Stimulated activated CD4-positive, alpha-beta T cell treated with anti-CD3 and anti-CD28 coated beads, Interleukin-12 subunit alpha, Interleukin-12 subunit beta, amount 100 ng/mL, for 48 hours (primary cell): ENCODE measurements at places on chromosomes 4 and X.

DNA sequence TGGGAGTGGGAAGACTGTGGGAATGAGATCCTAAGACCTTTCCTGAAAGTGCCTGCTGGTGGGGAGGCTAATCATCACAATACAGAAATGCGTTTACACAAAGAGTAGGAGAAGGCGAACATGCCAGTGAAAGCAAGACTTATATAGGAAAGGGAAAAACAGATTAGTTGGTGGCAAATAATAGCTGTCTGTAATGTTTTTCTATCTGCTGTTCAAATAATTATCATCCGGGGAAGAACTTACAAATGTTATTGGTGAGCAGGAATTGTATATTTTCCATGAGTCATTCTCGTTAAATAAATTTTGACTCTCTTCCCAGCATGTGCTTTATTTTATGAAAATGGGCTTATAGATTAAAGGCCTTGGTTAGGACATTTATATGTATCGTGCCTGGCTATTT, 196.5 kb downstream of the ARHGAP10 start:
- no peak for DNase-seq

DNA sequence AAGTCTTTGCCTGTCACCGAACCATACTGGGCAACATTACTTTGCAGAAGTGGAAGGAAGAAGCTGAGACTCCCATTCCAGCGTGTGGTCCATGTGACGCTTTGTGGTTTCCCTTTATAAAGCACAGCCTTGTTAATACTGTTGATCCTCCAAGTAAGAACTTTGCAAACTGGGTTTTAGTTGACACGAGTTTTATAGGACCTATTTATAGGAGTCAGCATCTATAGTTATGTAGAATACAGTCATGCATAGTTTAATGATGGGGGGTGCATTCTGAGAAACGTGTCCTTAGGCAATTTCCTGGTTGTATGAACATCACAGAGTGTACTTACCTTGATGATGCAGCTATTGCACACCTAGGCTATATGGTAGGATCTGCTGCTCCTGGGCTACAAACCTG, 1879.4 kb upstream of the TENM3 start:
- DNase-seq: no peak

DNA sequence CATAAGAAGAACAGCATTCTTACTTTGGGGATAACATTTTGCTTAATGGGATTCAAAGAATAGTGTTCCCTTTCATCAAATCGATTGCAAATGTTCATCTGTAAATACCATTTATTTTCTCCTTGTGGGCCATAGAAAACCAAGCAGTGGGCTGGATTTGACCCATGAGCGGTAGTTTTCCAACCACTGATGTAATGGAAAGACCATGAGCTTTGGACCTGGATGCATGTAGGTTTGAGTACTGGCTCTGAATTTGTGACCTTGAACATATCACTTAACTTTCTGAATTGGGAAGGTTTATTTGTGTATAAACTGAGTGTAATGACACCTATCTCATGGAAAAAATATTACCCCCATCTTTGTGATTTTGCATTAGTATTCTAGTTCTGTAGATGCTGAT, 54.3 kb downstream of the REPS2 start:
- DNase-seq: no peak

DNA sequence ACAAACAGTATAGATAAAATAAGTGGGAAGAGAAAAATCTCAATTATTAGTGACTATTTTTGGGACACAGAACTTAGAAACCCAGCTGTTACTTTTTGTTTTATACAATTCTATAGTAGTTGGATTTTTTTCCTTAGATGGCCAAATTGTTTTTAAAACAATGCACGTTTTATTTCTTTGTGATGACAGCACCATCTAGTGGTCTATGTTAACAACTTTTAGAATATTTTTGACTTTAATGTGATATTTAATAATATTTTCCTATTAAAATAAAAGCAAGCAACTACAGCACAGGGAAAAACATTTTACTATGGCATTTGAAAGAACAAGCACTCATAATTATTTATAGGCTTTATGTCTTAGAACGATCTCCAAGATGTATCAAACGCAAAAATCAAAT, 5.6 kb upstream of the SMIM31 start:
- no peak for DNase-seq

GRCh38 chr4:6682862-6683590, 10.7 kb upstream of the S100P start:
- no peak for DNase-seq

- DNase-seq: no peak
Observed at GRCh38 chr4:101555341-101555880, 208.1 kb upstream of the PPP3CA start.

DNA sequence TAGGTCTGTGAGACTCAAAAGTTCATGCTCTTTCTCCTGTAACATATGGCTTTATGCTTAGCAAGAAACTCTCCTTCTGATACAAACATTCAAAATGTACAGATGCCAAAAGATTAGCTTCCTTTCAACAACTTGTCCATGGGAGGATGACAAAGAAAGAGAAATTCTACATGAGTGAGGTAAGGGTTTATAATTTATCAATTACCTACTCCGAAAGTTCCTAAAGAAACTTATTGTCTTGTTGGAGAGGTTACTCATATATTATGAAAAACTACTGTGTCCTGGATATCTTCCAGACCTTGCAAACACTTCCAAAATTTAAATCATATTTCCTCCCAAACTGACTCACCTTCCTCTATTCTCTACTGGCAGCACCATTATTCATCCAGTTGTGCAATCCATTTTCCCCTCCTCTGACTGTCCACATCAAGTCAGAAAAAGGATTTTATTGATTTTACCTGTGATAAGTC, 65.1 kb downstream of the ENPEP start:
- no peak for DNase-seq

GRCh38 chr4:39698424-39699009, 581 bp downstream of the UBE2K start:
- DNase-seq: peak; percentile 30

GRCh38 chr4:89929425-89930159, 34.9 kb downstream of the MMRN1 start:
- DNase-seq: no peak

DNA sequence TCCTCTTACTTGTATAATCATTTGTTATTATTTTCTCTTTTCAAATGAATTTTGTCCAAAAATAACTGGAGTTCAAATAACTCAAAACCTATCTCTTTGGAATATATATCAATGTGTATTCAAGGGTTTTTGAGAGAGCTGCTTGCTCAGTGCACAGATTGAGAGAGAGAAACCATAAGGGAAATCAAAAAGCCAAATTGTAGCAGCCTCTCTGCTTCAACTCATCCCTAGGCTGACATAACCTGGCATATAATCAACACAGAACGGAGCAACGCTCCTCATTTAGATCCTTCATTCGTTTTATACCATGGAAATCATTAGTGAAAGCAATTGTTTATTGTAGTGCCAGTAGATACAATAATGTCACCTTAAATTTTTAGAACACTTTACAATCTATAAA, 1.8 kb upstream of the GPM6A start:
- no peak for DNase-seq

DNA sequence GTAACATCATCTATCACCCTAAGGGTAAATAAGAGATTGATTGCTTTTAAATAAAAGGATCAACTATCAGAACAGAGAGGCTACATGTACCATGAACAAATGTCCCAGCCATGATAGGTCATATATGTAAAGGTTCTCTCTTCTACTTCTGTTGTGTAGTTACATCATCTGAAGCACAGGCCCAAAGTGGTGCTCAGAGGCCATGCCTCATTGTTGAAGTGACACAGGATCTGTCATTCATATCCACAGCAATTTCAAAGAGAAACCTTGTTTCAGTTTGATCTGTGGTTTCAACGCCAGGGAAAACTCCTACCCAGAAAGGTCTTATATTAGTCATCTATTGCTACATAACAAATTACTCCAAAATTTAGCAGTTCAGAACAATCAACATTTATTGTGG, 269.2 kb upstream of the MAOA start:
- no peak for DNase-seq

DNA sequence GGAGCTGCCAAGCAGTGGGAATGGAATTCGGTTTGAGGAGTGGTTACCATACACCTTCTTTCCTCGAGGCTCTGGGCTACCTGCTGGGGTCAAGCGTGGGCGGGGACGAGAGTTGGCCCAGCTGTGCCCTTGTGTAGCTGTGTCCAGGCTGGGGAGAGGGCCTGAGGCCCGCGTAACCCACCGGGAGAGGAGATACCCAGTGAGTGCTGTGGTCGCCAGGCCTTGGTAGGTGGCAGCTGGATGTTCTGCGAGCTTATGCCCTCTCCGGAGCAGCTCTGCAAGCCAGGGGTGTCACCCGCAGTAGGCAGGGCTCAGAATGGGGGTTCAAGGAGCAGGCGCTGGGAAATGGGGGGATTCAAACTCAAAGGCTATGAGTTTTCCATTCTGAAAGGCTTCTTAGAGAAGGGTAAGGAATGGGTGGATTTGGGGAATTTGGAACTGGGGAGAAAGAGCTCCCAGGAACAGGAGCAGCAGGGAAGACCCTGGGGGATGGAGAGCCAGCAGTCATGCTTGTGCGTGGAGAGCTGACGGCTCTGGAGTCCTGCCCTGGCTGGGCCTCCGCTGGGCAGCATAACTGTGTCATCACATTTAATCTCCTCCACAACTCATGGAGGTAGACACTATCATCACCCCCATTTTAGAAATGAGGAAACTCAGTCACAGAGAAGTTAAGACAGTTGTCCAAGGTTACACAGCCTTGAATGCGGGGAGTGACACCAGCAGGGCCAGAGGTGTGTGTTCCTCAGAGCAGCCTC, 117.5 kb downstream of the SORCS2 start:
- DNase-seq: no peak

- no peak for DNase-seq
Observed at GRCh38 chr4:101724093-101724492, 66.4 kb upstream of the BANK1 start.

DNA sequence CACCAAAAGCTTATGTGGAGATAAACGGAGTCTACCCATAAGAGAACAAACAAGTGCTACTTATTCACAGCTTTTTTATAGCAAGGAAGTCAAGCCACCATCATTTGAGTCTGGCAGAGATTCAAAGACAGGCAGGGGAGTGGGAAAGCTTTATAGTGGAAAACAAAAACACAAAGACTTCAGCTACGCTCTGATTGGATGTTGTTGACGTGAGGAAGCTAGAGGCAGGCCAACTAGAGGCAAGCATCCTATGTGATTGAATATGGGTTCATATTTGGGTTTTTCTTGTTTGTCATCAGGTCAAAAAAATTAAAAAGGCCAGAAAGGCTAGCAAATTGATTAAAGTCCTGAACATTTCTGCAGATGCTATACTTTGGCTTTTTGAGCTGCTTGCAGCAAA, 719 bp upstream of the TCEAL4 start:
- no peak for DNase-seq
